ENCODE measurements at places on chromosomes 4 and X. TPM values are rescaled to one million over a fixed set of nuclear protein-coding genes. Genes with fewer than 3 reads are reported as not detected.

DNA sequence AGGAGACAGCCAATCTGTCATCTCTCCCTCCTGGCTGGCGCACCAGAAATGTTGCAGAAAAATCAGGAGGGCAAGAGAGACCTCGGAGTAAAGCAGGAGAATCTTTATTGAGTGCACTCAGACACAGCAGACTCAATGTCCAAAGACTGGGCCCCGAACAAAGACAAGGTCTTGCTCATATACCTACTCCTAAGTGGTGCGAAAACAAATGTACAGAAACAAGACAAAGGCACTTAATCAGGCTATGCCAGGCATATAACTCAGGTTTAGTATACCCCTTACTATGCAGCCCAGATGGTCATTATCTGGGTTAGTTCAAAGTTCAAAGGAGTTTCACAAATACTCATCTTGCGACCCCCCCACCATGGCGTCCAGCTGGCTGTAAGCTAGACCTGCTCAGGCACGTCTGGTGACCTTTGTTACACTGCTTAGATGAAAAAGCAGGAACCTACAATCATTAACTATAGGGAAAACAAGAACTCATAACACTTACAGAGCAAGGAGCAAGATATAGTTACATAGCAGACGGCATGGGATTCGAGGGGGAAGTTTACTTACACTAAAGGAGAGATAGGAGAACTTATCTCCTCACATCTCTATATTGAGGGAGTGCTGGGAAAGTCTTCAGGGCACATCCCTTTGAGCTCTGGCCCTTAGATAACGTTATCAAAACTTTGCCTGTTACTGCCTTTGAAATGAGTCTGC lies 27.5 kb downstream of the SULT1E1 start:
- DNase-seq: no peak

SPANXN4 gene
- not detected for total RNA-seq

DNA sequence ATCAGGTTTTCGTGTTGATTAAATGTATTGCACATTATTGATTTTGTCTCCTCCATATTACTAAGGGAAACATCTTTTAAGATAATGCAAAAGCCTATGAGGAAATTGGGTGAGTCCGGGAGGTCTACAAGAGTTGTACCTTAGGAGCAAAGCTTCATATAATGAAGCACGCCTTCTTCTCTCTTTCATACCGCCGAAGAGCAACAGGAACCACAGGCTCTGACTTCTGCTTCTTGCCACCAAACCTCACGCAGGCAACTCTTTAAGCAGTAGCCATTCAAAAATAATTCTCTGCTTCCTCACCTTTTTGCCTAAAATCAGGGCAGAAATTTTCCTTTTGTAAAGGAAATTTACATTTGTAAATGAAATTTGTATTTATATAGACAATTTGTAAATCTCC lies 139.6 kb downstream of the SPRY1 start:
- DNase-seq: no peak

- no peak for DNase-seq
These were observed 23.7 kb downstream of the ELF4 start for GRCh38 chrX:130086447-130087206.

GPM6B gene
- 2.4 TPM for total RNA-seq

KIF4A gene
- not detected for total RNA-seq
